Melanocyte of skin (primary cell): ENCODE measurements at places on chromosomes 6 and 20. TPM values are rescaled to one million over a fixed set of nuclear protein-coding genes. Genes with fewer than 3 reads are reported as not detected.

MAS1 gene
- under 0.01 TPM in 1 of 2 replicates, not detected in the other for total RNA-seq

GSTA1 gene
- total RNA-seq: not detected in 2 replicates

LHFPL5 gene
- not detected in 2 replicates for total RNA-seq

ASIP gene
- total RNA-seq: not detected in 2 replicates

HTR1E gene
- total RNA-seq: not detected in 2 replicates

PDE10A gene
- 285 and 410 TPM in 2 replicates for total RNA-seq

SAMD3 gene
- not detected in 2 replicates for total RNA-seq
